ENCODE measurements at places on chromosomes 3 and 15. TPM values are rescaled to one million over a fixed set of nuclear protein-coding genes. Genes with fewer than 3 reads are reported as not detected.

The SMAD6 gene
- total RNA-seq = 0.14 TPM

The EXOSC7 gene
- 66.1 TPM for total RNA-seq

The STAB1 gene
- total RNA-seq = not detected

The PSTPIP1 gene
- 255 TPM for total RNA-seq

The SCAANT1 gene
- 1.3 TPM for total RNA-seq

The AGBL1 gene
- not detected for total RNA-seq

The FOXB1 gene
- 1.2 TPM for total RNA-seq

The HRG gene
- total RNA-seq = not detected

The CACNA2D3 gene
- total RNA-seq = not detected

The SPINK8 gene
- not detected for total RNA-seq

The ITGB5 gene
- total RNA-seq = 1.2 TPM

The PYGO1 gene
- not detected for total RNA-seq

The APEH gene
- 172 TPM for total RNA-seq

The ACOX2 gene
- not detected for total RNA-seq

The CD200R1 gene
- 11.7 TPM for total RNA-seq

The ZNF385D gene
- total RNA-seq = not detected

The VGLL3 gene
- not detected for total RNA-seq

The CLDN18 gene
- total RNA-seq = not detected

The UBA3 gene
- 104 TPM for total RNA-seq

The FMN1 gene
- not detected for total RNA-seq

The TRIM42 gene
- not detected for total RNA-seq

The TGM4 gene
- total RNA-seq = not detected

The CADPS gene
- total RNA-seq = not detected

The GOLGA8T gene
- 0.47 TPM for total RNA-seq

The SH2D7 gene
- 0.28 TPM for total RNA-seq

The GOLGA6B gene
- total RNA-seq = not detected

The KY gene
- total RNA-seq = not detected

The SLC51B gene
- total RNA-seq = not detected

The RBP2 gene
- not detected for total RNA-seq

The SEMA5B gene
- total RNA-seq = not detected

The POLQ gene
- total RNA-seq = 34.3 TPM

The PCSK6 gene
- 0.44 TPM for total RNA-seq

Data from activated CD8-positive, alpha-beta memory T cell treated with anti-CD3 and anti-CD28 coated beads, Interleukin-2, amount 10 ng/mL, durations not matched to agents 7 days and 5 days (primary cell).